GM23338 (cell line): ENCODE measurements at places on chromosomes 3 and 15. TPM values are rescaled to one million over a fixed set of nuclear protein-coding genes. Genes with fewer than 3 reads are reported as not detected.

HHLA2 gene
- total RNA-seq: not detected in 2 replicates

CPEB1 gene
- 7.0 and 9.4 TPM in 2 replicates for total RNA-seq

CRYGS gene
- 0.74 and 2.9 TPM in 2 replicates for total RNA-seq

MME gene
- total RNA-seq: 32.6 and 76.7 TPM in 2 replicates

CD96 gene
- not detected in 2 replicates for total RNA-seq

FAM131A gene
- total RNA-seq: 14.8 and 31.8 TPM in 2 replicates

GOLGA8Q gene
- total RNA-seq: not detected in 2 replicates

NDUFB4 gene
- 149 and 199 TPM in 2 replicates for total RNA-seq

NPAP1 gene
- 0.24 and 0.47 TPM in 2 replicates for total RNA-seq

SPINT1 gene
- total RNA-seq: 209 and 253 TPM in 2 replicates
